ENCODE measurements at places on chromosomes 6 and 20.

- peak; percentile 87 for DNase-seq
These were observed 64.8 kb downstream of the KIAA0319 start for GRCh38 chr6:24581084-24581669.

DNA sequence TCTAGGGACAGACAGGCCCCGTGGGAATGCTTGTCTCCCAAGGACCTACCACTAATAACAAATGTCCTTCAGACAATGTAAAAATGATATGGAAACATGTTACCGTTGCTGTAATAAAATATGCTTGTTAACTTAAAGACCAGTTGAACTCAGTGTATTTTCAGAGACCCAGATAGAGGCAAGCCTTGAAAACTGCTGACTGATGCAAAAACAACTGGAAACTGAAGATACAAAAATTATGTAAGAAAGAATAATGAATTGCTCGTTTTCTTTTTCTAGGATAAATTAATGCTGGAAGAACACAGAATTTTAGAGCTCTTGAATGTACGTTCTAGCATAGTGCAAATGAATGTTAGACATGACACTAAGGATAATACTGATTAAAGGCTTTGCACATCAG is 311.5 kb upstream of the MAN1A1 start:
- DNase-seq: no peak

- no peak for DNase-seq
These were observed 44.3 kb downstream of the TENT5A start for GRCh38 chr6:81708113-81708699.

DNA sequence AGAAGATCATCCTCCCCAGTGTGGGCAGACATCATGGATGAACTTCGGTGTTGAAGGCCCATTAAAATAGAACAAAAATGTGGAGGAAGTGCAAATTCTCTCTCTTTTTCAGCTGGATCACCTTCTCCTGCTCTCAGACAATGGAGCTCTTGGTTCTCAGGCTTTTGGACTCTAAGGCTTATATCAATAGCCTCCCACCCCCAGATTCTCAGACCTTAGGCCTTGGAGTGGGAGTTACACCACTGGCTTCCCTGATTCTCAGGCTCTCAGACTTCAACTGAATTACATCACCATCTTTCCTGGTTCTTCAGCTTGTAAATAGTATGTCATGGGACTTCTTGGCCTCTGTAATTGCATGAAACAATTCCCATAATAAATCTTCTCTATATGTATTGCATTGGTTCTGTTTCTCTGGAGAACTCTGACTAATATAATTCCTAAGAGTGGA is 36.6 kb downstream of the NSFL1C start:
- DNase-seq: no peak

GRCh38 chr6:125781314-125781868 is 9.4 kb upstream of the NCOA7 start:
- DNase-seq: no peak

- no peak for DNase-seq
These were observed 19.2 kb upstream of the FAM83C start for GRCh38 chr20:35311409-35311808.

DNA sequence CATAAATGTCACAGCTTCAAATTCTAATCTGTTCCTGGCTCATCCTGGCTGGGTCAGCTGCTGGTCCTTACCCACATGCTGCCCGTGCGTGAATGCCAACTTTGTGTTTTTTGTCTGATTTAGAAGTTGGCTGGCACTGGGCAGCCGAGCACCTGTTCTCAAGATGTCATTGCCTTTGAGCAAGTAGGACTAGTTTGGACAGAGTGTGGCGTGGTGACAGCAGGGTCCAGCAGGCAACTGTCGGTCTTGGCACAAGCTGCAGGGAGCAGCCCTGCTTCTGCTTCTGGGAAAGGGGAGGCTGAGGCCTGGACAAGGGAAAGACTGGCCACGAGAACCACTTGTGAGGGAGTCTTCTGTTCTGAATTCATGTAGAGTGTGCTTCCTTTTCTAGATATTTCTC is 26.4 kb upstream of the ADRM1 start:
- no peak for DNase-seq

Data from trophoblast cell (in vitro differentiated cells and primary cell).